ENCODE measurements at places on chromosomes 6 and 20.

- no peak for DNase-seq
Measured at GRCh38 chr6:84150705-84151104, 76.7 kb downstream of the CEP162 start.

- DNase-seq: no peak
Measured at GRCh38 chr20:44886266-44886651, 754 bp downstream of the YWHAB start.

- DNase-seq: no peak
Measured at GRCh38 chr6:145903356-145904102, 60.6 kb downstream of the SHPRH start.

DNA sequence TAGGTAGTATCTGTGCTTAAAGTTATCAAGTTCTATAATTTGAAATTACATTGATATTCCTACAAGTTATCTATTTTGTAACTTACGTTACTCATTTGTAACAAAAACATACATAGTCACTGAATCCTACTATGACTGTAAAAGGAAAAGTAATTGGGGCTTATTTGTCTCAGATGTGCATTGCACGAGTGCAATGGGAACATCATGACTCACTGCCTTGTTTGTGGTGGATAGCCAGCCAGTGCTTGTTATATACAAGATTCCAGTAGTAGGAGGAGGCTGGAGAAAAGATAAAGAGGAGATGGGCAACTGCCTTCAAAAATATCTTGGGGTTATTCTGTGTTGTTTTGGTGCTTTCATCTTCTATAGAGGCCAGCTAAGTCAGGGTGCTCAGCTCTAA is 164.1 kb downstream of the RNF144B start:
- no peak for DNase-seq

DNA sequence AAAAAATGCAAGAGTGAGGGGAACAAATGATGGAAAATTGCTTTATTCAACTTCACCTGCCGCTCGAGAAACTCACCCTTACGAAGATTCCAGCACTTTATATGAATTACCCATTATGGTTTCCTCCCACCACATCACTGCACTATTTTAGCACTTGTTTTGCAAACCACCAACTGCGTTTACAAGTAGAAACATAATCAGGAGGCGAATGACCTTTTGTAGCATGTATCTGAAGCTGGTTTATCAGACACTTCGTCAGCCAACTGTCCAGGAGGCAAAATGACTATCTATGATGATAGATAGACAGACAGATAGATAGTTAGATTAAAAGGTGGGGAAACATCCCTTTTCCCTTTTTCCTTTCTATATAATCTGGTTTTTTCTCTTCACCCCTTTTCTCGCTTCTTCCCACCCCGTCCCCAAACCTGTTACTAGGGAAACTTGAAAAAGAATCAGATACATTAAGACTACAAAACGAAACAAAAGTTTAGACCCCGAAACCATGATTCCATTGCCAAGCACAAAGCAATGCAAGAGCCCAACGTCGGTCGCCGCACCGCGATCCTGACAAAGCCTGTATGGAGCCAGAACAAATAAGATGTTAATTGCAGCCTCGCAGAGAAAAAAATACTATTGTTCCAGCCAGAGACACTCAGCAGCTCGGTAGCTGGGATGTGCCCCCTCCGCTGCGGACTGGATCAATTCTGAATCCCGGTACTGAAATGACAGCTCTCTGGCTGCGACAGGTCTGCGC is 933 bp upstream of the ADGRB3 start:
- DNase-seq: peak; percentile 60

DNA sequence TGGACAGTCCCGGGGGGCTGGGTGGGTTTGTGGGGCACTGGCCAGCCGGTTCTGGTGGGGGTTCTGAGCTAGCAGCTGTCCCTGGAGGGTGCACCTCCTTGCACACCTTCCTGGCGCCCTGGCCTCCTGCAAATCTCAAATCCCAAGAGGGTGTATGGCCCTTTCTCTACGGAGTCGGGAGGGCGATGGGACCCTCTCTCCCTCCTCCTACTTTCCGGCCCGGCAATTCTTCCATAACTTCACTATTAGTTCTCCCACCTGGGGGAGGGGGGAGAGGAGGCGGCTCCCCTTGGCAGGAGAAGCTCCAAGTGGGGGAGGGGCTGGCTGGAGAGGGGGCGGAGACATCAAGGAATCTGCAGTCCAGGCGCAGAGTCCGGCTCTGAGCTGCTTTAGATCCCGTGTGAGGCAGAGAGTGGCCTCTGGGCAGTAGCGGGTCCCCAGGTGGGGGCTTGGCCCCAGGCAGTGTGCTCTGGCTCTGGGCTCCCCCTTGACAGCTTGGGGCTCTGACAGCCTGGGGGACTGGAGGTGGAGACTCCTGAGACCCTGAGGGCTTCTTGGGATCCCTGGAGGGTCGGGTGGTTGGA is 1.4 kb upstream of the LAMA5 start:
- no peak for DNase-seq
